Osteocyte (in vitro differentiated cells): ENCODE measurements at places on chromosomes 12 and 14.

GRCh38 chr14:101286271-101287018, 274.9 kb upstream of the DIO3 start:
- no peak for DNase-seq

DNA sequence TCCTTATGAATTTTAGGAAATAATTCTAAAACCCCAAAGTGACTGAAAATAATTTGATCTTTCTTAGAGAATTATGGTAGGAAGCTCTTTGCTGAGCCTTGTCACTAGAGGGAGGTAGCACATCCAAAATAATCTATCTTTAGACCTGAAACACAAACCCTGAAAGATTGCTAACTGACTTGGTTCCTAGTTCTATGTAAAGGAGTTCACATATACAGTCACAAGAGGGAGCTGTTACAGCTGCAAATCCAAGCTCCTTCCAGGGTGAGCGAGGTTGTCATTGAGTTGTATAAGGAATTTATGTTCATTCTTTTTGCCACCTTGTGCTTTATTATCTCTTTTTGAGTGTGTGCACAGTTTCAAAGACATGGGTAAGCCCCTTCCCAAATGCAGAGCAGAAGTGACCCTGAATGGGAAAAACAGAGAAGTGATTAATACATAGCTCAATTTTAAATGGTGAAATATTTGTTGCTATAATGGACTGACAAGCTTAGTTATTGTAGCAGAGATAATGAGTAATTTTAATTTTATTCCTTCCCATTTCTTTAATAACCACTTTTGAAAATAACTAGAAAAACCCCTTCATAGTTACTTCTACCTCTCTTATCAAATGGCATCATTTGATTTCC, 387.9 kb downstream of the DAD1 start:
- no peak for DNase-seq

DNA sequence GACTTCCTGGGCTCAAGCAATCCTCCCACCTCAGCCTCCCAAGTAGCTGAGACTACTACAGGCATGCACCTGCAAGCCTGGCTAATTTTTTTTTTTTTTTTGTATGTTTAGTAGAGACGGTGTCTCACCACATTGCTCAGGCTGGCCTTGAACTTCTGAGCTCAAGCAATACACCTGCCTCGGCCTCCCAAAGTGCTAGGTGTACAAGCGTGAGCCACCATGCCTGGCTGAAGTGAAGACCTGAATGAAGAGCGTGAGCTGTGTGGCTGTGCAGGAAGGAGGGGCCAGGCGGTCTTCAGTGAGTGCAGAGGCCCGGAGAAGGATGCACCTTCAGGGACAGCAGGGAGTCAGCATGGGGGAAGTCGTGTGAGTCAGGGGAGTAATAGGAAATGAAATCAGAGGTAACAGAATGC, 14.9 kb upstream of the NFKBIA start:
- DNase-seq: no peak

GRCh38 chr12:40310211-40310610, 85.4 kb downstream of the LRRK2 start:
- DNase-seq: no peak
